ENCODE measurements at places on chromosomes 4 and X.

DNA sequence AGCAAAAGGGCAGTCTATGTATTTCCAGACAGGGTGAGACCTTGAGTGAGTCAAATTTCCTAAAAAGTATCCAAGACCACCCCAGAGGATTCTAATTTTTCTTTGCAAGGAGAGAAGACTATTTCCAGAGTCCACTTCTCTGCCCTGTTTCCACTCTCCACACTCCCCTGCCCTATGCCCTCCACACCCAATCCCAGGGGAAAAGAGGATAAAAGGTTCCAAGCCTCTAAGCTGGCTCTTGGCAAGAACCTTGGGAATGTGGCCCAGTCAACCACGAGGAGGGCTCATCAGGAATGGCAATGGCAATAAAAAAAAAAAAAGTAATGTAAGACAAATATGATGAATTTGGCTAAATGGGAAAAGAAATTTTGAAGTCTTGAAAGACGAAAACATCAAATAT, 65.9 kb downstream of the SRPX start:
- no peak for DNase-seq

DNA sequence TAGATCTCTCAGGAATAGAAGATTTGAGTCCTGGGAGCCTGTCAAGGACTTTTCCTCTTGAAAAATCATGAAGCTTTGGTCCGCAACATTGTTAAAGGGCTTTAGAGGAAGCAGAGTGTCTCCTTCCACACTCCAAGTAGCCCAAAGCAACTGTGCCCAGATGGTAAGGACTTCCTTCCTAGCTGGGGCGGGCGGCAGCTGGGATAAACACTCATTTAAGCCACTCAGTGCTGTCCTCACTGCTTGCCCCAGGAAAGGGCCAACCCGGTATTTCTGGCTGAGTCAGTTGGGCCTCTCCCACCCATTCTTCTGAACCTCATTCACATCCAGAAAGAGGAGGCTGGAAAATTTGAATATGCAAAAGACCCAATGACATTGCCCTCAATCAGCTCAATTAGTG, 144.3 kb downstream of the CHIC2 start:
- DNase-seq: no peak

- no peak for DNase-seq
Measured at GRCh38 chr4:72323227-72323626, 245.8 kb downstream of the ADAMTS3 start.

DNA sequence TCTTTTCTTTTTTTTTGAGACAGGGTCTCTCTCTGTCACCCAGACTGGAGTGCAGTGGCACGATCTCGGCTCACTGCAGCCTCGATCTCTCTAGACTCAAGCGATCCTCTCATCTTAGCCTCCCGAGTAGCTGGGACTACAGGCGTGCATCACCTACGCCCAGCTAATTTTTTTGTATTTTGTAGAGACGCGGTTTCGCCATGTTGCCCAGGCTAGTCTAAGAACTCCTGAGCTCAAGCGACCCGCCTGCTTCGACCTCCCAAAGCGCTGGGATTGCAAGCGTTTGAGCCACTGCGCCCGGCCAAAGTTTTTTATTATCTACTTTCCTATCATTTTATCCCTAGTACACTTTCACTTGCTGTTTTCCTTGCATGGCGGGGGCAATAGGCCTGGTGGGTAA, 1.4 kb downstream of the UBA6 start:
- no peak for DNase-seq

DNA sequence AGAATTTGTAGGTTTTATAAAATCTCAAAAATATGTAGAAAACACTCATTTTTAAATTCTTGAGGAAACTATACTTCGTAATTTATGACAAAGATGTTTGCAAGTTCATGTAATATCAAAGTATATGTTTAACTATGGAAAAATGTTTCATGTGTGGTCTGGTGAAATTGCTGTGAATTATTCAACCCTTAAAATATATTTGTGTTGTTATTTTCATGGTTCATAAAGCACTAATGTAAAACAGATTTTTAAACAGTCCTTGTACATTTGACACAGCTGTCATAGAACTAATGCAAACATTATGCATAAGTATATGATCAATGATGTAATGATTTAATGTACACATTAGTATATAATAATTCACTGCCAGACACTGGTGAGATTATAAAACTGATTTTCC, 83.1 kb upstream of the ARSJ start:
- DNase-seq: no peak

DNA sequence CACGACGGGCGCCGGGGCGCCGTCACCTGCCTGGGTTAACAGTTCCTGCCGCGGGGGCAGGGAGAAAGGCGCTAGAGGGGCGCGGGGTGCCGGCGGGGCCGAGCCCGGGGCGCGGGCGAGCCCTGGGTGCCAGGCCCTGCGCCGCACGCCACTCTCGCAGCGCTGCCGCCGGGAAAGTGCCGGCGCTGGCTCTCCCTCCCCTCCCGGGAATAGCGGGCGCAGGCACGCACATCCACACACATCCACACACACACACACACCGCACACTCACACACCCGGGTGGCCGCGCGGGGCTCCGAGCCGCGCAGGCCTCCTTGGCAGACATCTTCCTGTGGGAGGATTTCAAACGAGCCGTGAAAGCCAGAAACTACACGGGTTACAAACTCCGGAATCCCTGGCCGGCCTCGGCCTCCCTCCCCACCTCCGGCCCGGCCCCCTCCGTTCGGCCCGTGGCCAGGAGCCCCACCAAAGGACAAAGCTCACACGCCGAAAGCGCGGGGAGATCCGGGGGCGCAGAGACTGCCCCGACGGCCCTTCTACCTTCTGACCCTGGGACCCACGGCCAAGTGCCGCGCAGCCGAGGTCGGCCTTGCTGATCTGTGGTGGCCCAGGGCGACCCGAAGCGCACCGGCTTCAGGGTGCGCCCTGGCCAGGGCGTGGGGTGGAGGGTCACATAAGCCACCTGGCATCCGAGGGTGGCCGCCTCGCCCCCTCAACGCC, 92.3 kb downstream of the BCOR start:
- no peak for DNase-seq

DNA sequence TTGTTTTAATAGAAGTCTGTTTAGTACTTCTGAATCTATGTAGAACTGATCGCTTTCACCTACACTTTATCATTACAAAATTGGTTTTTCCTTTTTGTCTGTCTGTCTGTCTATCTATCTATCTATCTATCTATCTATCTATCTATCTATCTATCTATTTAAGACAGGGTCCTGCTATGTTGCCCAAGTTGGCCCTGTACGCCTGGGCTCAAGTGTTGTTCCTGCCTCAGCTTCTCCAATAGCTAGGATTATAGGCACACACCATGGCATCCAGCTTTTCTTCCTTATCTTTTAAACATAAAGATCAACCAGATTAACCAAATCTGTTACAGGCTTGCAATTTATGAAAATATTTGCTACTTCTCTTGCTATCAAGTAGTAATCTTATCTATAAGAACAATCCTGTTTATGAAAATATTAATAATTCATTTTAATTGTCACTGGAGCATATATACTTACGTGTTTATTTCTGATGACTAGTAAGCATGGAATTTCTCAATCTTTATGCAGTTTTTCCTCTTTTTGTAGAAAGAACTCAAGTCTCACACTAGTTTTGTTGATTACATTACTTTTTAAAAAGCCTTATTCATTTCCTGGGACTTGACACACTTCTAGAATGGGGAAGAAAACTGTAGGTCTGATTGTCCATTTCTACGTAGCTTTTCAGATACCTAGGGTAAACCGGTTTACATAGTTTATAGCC, 24.5 kb downstream of the KIAA0232 start:
- no peak for DNase-seq

GRCh38 chrX:21176921-21177571, 197.2 kb upstream of the CNKSR2 start:
- DNase-seq: no peak

DNA sequence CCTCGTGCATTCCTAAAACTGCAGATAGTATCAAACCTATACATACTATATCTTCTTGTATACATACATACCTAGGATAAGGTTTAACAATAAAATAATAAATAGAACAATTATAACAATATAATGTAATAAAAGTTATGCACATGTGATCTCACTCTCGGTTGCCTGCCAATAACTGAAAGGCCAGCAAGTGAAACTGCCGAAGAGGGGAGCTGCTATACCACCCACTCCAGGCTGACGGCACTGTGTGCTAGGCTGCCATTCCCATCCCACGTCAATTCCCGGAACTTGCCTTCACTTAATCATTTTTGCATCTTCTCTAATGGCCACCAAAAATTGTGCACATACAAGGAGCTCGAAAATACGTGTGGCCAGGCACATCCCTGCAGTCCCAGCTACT, 451.1 kb upstream of the FAT1 start:
- no peak for DNase-seq

GRCh38 chr4:17876943-17877342, 66.2 kb downstream of the NCAPG start:
- DNase-seq: no peak

DNA sequence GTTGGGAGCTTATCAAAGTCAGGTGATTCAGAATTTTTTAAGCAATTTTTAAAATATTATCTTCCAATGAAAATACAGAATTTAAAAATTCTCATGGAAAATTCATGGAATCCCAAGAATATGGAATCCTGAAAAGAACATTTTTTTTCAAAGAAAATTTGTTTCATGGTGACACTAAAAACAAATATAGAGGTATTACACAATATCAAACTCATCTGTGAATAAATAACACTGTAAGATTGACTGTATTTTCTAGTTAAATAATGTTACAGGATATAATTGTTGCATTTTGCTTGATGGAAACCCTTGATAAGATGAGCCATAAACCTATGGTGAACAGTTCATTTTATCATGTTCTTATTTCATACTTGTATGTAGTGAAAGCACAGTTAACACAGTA, 11.4 kb downstream of the PRIMPOL start:
- DNase-seq: no peak

DNA sequence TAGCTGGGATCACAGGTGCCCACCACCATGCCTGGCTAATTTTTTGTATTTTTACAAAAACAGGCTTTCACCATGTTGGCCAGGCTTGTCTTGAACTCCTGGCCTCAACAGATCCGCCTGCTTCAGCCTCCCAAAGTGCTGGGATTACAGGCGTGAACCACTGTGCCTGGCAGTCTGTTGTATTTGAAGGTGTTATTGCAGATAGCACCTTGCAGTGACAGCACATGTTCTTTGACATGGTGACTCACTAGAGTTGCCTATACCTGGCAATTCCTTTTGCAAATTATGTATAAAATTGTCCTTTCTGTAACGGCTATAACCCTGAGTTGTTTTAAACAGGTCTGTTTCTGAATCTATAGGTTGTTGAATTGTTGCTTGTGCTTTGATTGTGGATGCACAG, 7.9 kb downstream of the OGT start:
- DNase-seq: no peak

GRCh38 chr4:138772366-138772765, 243.2 kb upstream of the NOCT start:
- DNase-seq: no peak

GRCh38 chr4:151284534-151285245, 7.7 kb downstream of the PRSS48 start:
- no peak for DNase-seq

- no peak for DNase-seq
Measured at GRCh38 chrX:37879692-37880091, 32.3 kb upstream of the DYNLT3 start.

GRCh38 chrX:101682723-101683122, 23.1 kb upstream of the ARMCX2 start:
- DNase-seq: peak; percentile 41

GRCh38 chr4:55547466-55547770, 709 bp upstream of the CLOCK start:
- no peak for DNase-seq

GRCh38 chr4:142142366-142143054, 506.1 kb downstream of the IL15 start:
- DNase-seq: no peak

DNA sequence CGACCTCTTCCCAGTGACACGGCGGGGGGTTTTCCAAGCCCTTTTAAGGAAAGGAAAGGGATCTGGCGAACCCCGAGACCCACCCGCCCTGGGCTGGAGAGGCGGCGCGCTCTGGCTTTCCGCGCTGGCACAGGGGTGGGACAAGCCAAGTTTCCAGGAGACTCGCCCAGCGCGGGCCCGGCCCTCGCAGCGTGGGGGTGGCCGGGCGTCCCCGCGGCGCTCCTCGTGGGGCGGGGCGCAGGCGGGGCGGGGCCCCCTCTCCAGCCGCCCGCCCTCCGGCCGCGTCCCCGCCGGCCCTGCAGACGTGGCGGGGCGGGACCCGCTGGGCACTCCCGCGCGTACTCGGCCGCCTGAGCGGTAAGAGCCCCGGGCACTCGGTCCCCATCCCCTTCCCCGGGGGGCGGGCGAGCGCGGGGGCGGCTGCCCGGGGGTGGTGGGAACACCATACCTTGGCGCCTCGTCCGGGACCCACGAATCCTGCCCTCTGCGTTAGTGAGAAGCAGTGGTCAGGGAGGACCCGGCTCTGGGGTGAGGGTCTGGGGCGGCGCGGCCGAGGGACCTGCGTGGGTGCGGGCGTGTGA, at the start of gene FAM114A1:
TSS of gene FAM114A1 (plus strand) at position 329 of the 581 bp plus-strand sequence. CDS start 10,273 bp downstream, outside the sequence.
- peak; percentile 69 for DNase-seq

DNA sequence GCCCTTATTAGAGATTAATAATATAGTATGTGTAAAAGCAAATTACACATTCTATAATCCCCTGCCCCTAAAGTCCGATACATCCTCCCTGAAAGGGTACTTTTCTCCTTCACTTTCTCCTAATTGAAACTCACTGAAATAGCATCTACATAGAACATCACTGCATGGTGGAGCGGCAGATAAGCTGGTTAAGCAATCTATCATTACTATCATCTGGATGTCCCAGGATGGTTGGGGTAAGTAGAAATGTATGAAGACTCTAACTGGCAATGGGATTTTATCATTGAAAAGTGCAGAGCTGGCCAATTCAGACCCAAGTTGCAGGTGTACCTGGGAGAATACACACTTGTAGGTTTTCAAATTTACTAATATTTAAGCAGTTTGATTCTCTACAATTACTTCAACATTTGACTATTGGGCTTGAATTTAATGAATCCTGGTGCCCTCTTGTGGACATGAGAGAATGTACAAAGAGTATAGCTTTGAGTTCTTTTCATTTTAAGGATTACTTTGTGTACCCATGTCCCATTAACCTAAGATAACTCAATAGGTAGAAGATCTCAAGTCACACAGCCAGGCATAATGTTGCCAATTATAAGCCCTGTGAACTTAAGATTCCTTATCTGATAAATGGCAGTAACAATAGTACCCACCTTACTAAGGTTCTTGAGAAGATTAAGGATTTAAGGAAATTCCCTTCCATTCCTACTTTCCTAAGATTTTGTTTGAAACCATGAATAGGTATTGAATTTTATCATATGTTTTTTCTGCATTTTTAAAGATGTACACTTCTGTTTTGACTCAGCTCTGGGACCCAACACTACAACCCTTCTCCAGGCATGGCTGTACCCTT, 69.8 kb downstream of the SHROOM3 start:
- peak; percentile 24 for DNase-seq

GRCh38 chr4:139838811-139839210, 173.2 kb downstream of the MGST2 start:
- no peak for DNase-seq

GRCh38 chrX:41421071-41421729, 25.9 kb upstream of the NYX start:
- DNase-seq: no peak

Measured in fibroblast of skin of left biceps (primary cell).